Common myeloid progenitor, CD34-positive (primary cell): ENCODE measurements at places on chromosomes 2 and 18.

DNA sequence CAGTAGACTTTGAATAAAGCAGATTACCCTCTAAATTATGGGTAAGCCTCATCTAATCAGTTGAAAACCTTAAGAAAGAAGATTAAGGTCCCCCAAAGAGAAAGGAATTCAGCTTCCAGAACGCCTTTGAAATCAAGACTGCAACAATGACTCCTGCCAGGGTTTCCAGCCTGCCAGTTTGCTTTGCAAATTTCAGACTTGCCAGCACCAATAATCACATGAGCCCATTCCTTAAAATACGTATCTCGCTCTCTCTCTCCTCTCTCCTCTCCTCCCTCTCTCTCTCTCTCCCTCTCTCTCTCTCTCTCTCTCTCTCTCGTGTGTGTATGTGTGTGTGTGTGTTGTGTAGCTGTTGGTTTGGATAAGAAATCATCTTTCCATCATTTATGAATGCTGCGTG is 184.2 kb downstream of the PDE1A start:
- no peak for DNase-seq

GRCh38 chr2:23363268-23363667 is 21.7 kb upstream of the KLHL29 start:
- no peak for DNase-seq

GRCh38 chr2:53220969-53221368 is 546.6 kb upstream of the CHAC2 start:
- DNase-seq: no peak

GRCh38 chr2:122704109-122704563 is 948.7 kb downstream of the TSN start:
- no peak for DNase-seq

GRCh38 chr2:84880645-84881521 is at the start of gene TRABD2A:
TRABD2A (minus strand) TSS chr2:84881084; CDS start chr2:84881039, 45 bp downstream.
- DNase-seq: peak; percentile 53

- DNase-seq: no peak
Observed at GRCh38 chr18:28984731-28985130, 807.8 kb upstream of the CDH2 start.

- DNase-seq: peak; percentile 27
Observed at GRCh38 chr18:12921178-12921577, 26.6 kb upstream of the SEH1L start.

DNA sequence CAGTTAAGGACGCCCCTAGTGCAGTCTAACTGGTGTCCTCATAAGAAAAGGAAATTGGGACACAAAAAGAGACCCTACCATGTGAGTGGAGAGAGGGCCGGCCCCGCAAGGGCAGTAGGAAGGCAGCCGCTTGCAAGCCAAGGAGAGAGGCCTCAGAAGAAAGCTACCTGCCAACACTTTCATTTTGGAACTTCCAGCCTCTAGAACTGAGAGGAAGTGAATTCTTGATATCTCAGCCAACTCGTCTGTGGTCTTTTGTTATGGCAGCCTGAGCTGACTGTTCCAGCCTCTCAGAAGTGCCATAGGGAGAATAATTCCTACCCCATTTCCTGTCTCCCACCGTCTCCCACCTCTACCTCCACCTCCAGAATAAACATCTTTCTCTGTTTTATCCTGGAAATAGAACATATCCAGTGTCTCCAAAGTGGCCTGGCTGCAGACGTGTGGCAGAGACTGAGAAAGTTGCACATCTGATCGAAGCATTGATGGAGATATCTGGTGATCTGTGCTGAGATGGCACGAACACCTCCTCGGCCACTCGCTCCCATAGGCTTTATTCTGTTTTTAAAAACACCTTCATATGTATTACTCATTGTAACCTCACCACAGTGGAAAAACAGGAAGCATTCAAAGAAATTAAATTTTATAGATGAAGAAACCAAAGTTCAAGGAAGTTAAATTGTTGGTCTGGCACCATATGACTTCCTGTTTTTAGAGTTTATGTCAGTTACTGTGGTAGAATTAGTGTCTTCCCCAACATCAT is 39.5 kb upstream of the MARCO start:
- peak; percentile 91 for DNase-seq

DNA sequence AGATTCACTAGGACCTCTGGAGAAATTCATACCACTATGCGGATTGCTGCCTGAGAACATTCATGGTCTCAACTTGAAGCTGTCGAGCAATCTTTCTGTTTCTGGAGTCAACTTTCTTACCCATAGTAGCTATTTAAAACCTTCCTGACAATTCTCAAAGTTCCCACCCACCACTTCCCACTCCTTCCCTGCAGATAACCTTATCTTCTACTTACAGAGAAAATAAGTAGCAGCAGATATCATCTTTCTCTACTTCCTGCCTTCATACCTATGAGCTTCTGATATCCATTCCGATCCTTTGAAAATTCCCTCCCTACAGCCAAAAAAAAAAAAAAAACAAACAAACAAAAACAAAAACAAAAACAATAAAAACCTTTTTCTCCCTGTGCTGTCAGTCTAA is 81.2 kb upstream of the CYRIA start:
- DNase-seq: no peak
